ENCODE measurements at places on chromosomes 4 and X.

GRCh38 chr4:1579001-1579900 lies 104.9 kb downstream of the FAM53A start:
- peak; percentile 26 for DNase-seq
- no peaks in the 10 kb centered on the region for H3K36me3 ChIP-seq
- H3K4me3 ChIP-seq, result peak overlapping the region; percentile 14
- H3K27ac ChIP-seq, result no peak overlapping the region

DNA sequence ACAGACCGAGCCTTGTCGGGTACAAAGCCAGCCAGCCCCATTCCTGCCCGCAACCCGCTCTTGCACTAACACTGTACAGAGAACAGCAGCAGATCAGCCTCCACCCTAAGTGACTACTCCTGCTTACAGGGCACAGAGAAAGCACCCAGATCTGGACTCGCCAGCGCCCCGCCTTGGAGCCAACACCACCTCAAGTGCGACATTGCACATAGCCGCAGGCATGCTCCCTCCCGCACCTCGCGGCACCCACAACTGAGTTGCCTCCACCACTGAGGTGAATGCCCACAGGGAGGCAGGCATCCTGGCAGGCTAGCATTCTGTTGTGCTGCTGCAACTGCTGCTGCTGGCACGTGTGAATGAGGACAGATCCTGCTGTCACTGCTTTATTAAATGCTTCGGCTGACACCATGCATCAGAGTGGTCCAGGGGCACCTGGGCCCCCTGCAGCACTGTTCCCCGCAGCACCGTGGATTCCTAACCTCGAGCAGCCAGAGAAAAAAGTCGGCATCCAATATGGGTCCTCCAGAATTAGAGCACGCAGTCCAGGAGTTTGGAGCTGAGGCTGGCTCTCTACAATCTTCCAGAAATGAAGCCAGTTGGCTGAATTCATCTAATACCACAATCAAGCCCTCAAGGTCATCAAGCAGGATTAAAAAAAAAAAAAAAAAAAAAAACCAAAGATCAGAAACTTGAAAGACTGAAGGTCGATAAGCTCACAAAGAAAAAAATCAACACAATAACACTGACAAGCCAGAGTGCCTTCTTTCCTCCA lies 352.9 kb downstream of the GASK1B start:
- H3K4me3 ChIP-seq, result no peak overlapping the region
- H3K27ac ChIP-seq, result no peak overlapping the region
- peaks cover 7% of the 10 kb centered on the region for H3K4me1 ChIP-seq
- H3K36me3 ChIP-seq, result no peaks in the 10 kb centered on the region

- no peaks in the 10 kb centered on the region for H3K36me3 ChIP-seq
- no peak for DNase-seq
- H3K4me3 ChIP-seq, result no peak overlapping the region
- no peaks in the 10 kb centered on the region for H3K27me3 ChIP-seq
- H3K4me1 ChIP-seq, result no peaks in the 10 kb centered on the region
Observed at GRCh38 chr4:7676398-7676922, 241.7 kb upstream of the PSAPL1 start.

DNA sequence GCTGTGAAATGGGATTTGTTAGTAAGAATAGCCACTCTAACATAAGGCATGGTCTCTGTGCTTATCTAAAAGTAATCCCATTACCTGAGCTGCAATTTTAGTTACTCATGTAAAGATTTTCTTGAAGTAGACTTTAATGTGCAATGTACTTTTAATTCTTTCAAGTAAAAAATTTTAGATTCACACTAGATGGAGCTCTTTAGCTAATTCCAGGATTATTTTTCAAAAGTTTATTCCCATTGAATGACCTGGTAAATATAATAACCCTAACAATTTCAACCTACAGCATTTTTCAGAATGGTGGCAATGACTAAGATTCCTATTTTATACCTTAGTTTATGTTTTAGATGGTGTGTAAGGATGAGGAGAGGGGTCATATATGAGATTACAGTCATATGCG lies 18.1 kb downstream of the USP38 start:
- peaks cover 9% of the 10 kb centered on the region for H3K36me3 ChIP-seq
- no peak overlapping the region for H3K27ac ChIP-seq
- DNase-seq, result peak; percentile 42
- H3K4me3 ChIP-seq, result no peak overlapping the region
- no peaks in the 10 kb centered on the region for H3K27me3 ChIP-seq

GRCh38 chrX:154728431-154729190 lies 22.3 kb downstream of the GAB3 start:
- no peak overlapping the region for H3K27ac ChIP-seq
- no peak for DNase-seq
- peaks cover 3% of the 10 kb centered on the region for H3K4me1 ChIP-seq
- no peaks in the 10 kb centered on the region for H3K36me3 ChIP-seq

DNA sequence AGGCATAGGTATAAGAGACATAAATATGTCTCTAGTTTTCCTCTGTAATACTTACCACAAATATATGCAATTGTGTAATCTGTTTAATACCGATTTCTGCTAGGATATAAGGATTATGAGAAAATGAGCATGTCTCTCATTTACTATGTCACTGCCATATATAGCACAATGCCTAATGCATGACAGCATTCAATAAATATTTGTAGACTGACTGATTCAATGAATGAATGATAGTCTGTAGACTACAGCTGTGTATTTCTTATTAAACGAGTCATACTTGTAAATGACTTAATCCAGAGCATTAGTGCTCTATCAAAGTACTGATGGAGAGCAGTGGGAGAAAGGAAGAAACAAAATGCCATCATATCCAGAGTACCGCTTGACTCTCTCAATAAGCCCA lies 175.6 kb downstream of the PPP3CA start:
- DNase-seq, result no peak
- peaks cover 4% of the 10 kb centered on the region for H3K4me1 ChIP-seq
- H3K27ac ChIP-seq, result no peak overlapping the region
- H3K4me3 ChIP-seq, result no peak overlapping the region
- no peaks in the 10 kb centered on the region for H3K27me3 ChIP-seq
- no peaks in the 10 kb centered on the region for H3K36me3 ChIP-seq

- DNase-seq, result no peak
- peaks cover 9% of the 10 kb centered on the region for H3K4me1 ChIP-seq
- H3K4me3 ChIP-seq, result no peak overlapping the region
- peaks cover 2% of the 10 kb centered on the region for H3K36me3 ChIP-seq
- H3K27me3 ChIP-seq, result no peaks in the 10 kb centered on the region
Observed at GRCh38 chrX:9797384-9798360, 11.4 kb downstream of the SHROOM2 start.

DNA sequence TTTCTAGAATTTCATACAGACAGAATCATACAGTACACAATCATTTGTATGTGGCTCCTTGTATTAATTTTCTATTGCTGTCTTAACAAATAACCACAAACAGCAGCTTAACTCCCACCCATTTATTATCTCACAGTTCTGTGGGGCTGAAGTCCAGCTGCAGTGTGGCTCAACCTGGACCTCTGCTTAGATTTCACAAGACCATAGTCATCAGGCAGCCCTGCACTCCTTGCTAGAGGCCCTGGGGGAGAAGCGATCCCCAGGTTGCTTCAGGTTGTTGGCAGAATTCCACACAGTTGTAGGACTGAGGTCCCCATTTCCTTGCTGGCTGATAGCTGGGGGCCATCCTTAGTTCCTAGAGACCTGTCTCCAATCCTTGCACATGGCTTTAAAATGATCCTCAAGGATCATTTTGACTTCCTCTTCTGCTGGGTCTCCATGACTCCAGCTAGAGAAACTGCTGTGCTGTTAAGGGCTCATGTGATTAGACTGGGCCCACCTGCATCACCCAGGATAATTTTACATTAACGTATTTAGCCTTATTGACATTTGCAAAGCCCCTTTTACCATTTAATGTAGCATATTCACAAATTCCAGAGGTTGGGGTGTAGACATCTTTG lies 60.9 kb upstream of the SMAD1 start:
- H3K36me3 ChIP-seq, result peaks cover 2% of the 10 kb centered on the region
- no peak overlapping the region for H3K27ac ChIP-seq

DNA sequence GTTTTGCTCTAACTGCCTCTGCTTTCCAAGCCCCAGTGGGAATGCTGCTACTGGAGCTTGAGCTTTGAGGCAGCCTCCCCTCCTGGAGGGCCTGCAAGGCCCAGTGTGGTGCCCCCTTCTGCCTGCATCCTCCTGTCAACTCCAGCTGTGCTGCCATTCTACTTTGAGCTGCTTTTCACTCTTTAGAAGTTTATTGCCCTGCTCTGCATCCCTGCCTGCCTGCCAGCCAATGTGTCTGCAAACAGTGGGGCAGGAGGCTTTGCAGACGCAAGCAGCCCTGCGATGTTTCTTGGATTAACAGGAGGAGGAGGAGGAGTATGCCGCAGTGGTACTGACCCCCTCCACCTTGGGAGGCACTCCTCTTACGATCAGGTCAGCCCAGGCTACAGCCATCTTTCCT lies 16.4 kb downstream of the TMEM31 start:
- no peak overlapping the region for H3K4me3 ChIP-seq
- no peak overlapping the region for H3K27ac ChIP-seq
- no peaks in the 10 kb centered on the region for H3K36me3 ChIP-seq
- H3K27me3 ChIP-seq, result no peaks in the 10 kb centered on the region
- peaks cover 24% of the 10 kb centered on the region for H3K4me1 ChIP-seq

- no peaks in the 10 kb centered on the region for H3K27me3 ChIP-seq
- DNase-seq, result no peak
- no peaks in the 10 kb centered on the region for H3K4me1 ChIP-seq
Observed at GRCh38 chrX:9312922-9313867, 151.7 kb upstream of the TBL1X start.

DNA sequence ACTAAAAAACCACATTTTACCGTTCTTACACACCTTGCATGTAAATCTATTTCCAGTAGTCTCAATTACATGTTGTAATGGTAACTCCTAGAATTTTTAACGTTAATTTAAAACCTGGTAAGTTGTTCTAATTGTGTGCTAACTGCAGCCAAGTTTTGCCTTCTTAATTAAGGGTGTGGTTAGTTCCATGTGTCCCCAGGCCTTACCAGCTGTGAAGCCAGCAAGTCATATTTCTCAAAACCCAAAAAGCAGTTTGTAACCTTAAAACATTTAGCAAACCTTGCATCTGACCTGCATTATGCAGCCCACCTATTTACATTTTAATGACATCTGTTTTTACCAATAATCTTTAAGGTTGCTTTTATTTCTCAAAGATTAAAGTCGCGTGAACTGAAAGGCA lies 18.4 kb upstream of the FAM47E start:
- DNase-seq, result no peak
- H3K4me3 ChIP-seq, result no peak overlapping the region
- peaks cover 3% of the 10 kb centered on the region for H3K4me1 ChIP-seq
- H3K27me3 ChIP-seq, result no peaks in the 10 kb centered on the region

GRCh38 chr4:101787701-101788316 lies 2.7 kb upstream of the BANK1 start:
- peaks cover 2% of the 10 kb centered on the region for H3K4me1 ChIP-seq
- H3K27ac ChIP-seq, result peak overlapping the region; percentile 57
- no peak overlapping the region for H3K4me3 ChIP-seq
- peak; percentile 89 for DNase-seq

DNA sequence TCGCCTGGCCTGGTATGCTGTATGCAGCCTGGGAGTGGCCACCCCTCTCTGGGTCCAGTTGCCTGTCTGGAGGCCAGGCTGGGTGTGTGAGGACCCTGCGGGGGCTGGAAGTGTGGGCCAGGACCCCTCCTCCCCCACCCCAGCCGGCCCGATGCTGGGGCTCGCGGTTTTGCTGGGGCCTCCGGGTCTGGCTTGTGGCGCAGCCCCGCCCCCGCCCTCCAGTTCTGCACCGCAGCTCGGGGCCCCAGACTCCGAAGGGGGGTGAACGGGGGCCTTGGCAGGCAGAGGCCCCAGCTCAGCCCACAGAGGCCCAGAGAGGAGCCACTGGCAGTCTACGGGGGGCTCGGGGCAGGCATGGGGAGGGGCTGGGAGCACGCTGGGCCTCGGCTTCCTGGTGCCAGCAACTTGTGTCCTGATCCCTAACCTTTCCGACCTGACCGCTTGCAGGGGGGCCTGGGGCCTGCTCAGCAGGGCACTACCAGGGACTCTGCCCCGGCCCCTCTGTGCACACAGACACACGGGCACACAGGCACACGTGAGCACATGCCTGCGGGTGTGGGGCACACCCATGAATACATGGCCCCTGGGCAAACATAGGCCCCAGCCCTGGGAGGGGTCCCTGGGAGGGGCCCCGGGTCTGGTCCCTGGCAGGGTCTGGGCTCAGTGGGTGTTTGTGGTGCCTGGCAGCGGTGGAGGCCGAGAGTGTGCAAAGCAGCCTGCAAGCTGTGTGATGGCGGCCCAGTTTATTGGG lies 21.4 kb upstream of the FGFR3 start:
- H3K4me3 ChIP-seq, result no peak overlapping the region
- H3K27me3 ChIP-seq, result no peaks in the 10 kb centered on the region
- no peak overlapping the region for H3K27ac ChIP-seq
- no peak for DNase-seq
- no peaks in the 10 kb centered on the region for H3K36me3 ChIP-seq
- H3K4me1 ChIP-seq, result peaks cover 20% of the 10 kb centered on the region

- H3K4me3 ChIP-seq, result no peak overlapping the region
- DNase-seq, result no peak
- peaks cover 52% of the 10 kb centered on the region for H3K36me3 ChIP-seq
- H3K27me3 ChIP-seq, result no peaks in the 10 kb centered on the region
Observed at GRCh38 chr4:2954358-2955185, 8.6 kb downstream of the NOP14 start.

- no peak overlapping the region for H3K4me3 ChIP-seq
- DNase-seq, result peak; percentile 35
- H3K27ac ChIP-seq, result no peak overlapping the region
- peaks cover 2% of the 10 kb centered on the region for H3K4me1 ChIP-seq
- no peaks in the 10 kb centered on the region for H3K27me3 ChIP-seq
Observed at GRCh38 chr4:68338625-68339024, 11.3 kb downstream of the YTHDC1 start.

DNA sequence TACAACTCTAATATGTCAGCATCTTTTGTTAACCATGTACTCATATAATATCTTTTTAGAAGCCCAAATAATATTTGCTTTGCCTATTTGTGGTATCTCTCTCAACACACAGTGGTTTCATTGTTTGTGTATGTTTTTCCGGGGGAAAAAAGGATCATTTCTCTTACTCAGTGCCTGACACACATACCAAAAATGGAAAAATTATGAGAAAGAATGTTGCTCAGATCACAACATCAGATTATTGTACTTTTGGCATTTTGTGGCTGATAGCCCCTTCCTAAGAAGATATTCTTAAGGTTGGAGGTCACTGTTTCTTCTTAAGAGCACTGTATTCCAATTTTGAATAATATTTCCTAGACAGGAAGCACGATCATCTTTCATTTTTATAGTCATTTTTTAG lies 93.6 kb downstream of the PDLIM5 start:
- no peak overlapping the region for H3K27ac ChIP-seq
- H3K4me3 ChIP-seq, result no peak overlapping the region
- DNase-seq, result peak; percentile 48
- no peaks in the 10 kb centered on the region for H3K36me3 ChIP-seq
- peaks cover 13% of the 10 kb centered on the region for H3K4me1 ChIP-seq

DNA sequence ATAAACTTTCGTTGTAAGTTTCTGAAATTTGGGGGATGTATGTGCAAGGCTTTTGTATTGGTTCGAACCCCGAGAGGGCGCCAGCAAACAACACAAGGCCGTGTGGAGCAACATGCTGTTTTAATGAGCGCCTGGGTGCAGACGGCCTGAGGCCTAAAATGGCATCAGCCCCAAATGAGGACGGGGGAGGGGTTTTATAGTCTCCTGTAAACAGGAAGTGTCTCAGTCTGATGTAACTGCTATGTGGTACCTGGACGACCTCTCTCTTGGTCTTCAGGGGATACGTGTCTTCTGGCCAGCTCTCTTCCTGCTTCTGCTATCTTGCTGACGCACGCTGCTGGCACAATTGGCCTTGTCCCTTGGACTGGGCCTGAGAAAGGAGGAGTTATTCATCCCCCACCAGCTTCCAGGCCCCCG lies 1348.0 kb downstream of the ADGRL3 start:
- no peak overlapping the region for H3K4me3 ChIP-seq
